ENCODE measurements at places on chromosomes 5 and 9.
A peak's percentile ranks its signal among the peaks of the same experiment; 100 is the strongest.

- DNase-seq, result no peak
Observed at GRCh38 chr9:129554649-129555048, 66.3 kb downstream of the C9orf50 start.

- no peak for DNase-seq
Observed at GRCh38 chr5:117955831-117956230, 1032.5 kb downstream of the DTWD2 start.

DNA sequence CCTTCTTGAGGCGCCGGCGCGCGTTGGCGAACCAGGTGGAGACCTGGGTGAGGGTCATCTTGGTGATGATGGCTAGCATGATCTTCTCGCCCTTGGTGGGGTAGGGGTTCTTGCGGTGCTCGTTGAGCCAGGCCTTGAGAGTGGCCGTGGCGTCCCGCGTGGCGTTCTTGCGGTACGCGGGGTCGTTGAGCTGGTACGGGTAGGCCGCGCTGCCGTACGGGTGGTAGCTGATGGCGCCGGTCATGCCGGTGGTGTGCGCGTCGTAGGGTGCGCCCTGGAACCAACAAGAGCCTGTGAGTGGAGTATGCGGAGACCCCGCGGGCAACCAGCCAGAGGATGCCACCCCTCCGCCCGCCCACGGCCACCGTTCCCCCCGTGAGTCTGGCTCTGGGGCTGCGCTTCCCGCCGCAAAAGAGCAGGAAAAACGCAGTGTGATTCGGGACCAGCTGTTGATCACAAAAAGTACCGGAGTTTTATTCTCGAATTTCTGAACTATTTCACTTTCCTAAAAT, 1.9 kb downstream of the IRX2 start:
- peak; percentile 45 for DNase-seq

- no peak for DNase-seq
Observed at GRCh38 chr9:21607576-21607975, 125.5 kb upstream of the IFNE start.

- no peak for DNase-seq
Observed at GRCh38 chr5:135345956-135346731, 52.9 kb downstream of the MACROH2A1 start.

DNA sequence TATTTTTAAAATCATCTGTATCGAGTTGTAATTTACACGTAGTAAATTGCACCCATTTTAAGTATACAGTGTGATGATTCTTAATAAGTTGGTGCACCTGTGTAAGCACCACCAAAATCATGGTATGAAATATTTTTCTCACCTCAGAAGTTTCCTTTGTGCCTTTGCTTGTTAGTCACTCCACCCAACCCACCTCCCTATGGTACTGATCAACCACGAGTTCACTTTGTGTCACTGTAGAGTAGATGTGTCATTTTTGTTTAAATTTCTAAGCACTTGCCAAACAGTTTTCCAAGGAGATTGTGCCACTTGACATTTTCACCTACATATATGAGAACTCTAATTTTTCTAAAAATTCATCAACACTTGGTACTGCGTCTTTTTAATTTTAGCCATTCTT, 806.5 kb downstream of the TLR4 start:
- DNase-seq, result no peak
